Thymus (tissue), 14 donors: ENCODE measurements at places on chromosomes 4 and X. TPM values are rescaled to one million over a fixed set of nuclear protein-coding genes. Genes with fewer than 3 reads are reported as not detected.

DNA sequence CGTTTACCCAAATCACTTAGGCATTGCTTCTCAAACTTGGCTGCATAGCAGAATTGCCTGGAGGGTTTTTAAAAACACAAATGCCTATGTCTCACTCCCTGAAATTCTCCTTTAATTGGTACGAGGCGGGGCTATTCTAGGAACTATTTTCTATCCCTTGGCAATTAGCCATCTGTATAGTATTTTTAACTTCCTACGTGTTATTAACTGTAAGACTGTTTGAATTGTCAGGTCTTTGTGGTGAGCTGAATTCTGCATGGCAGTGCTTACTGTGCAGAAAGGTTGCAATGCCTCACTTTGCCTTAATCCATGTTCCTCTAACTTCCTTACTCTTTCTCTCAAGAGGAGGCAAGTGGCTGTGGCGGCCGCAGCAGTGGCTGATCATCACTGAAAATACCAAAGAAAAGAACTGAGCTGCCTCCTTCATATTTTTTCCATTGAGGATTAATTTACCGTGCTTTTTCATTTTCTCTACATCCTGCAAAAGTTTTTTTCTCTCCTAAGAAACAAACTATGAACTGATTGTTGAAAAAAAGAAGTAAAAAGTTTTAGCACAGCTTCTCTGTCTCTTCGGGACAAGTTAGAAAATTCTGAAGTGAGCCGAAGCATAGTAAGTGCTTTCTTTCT, at the start of gene SHROOM3:
SHROOM3 (plus strand) TSS at position 329 of the 627 bp plus-strand sequence. CDS start 824 bp downstream, outside the sequence.
- H3K36me3 ChIP-seq = no peaks in the 10 kb centered on the region
- no peak for DNase-seq
- H3K27ac ChIP-seq = no peak within 1 kb of the TSS
- H3K4me3 ChIP-seq = no peak within 1 kb of the TSS
- no peaks in the 10 kb centered on the region for H3K4me1 ChIP-seq
- peaks cover 2% of the 10 kb centered on the region for H3K27me3 ChIP-seq

- DNase-seq = no peak
- no peaks in the 10 kb centered on the region for H3K36me3 ChIP-seq
- no peak overlapping the region for H3K27ac ChIP-seq
Observed at GRCh38 chrX:39564751-39565150, 533.0 kb downstream of the BCOR start.

GRCh38 chrX:45421806-45422205, 221.1 kb upstream of the DIPK2B start:
- no peak for DNase-seq
- H3K4me1 ChIP-seq = no peaks in the 10 kb centered on the region
- H3K27me3 ChIP-seq = no peaks in the 10 kb centered on the region

- no peaks in the 10 kb centered on the region for H3K36me3 ChIP-seq
- no peaks in the 10 kb centered on the region for H3K4me1 ChIP-seq
- no peak overlapping the region for H3K27ac ChIP-seq
- no peaks in the 10 kb centered on the region for H3K27me3 ChIP-seq
- H3K4me3 ChIP-seq = no peak overlapping the region
Observed at GRCh38 chr4:182560358-182560757, 317.2 kb downstream of the TENM3 start.

- no peak overlapping the region for H3K27ac ChIP-seq
- no peaks in the 10 kb centered on the region for H3K27me3 ChIP-seq
- DNase-seq = no peak
- H3K4me3 ChIP-seq = no peak overlapping the region
- no peaks in the 10 kb centered on the region for H3K36me3 ChIP-seq
Observed at GRCh38 chr4:140343303-140343702, 30.1 kb upstream of the SCOC start.

DNA sequence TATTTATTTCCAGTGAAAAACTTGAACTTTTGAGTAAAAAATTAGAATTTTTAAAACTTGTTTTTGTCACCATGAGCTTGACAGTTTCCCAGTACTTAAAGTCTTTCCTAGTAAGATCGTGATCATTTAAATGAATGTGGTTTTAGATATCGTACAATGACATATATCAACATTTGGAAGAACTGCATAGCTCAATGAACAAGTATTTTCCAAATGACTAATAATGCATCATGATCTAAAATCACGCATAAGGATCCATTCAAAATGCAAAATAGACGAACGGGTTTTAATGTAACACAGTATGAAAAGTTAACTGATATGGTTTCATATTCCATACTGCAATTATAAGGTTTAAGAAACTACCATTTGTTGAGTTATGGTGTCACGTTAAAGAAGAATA, 4.1 kb upstream of the NDNF start:
- peaks cover 50% of the 10 kb centered on the region for H3K27me3 ChIP-seq
- DNase-seq = no peak
- H3K4me1 ChIP-seq = peaks cover 12% of the 10 kb centered on the region

DNA sequence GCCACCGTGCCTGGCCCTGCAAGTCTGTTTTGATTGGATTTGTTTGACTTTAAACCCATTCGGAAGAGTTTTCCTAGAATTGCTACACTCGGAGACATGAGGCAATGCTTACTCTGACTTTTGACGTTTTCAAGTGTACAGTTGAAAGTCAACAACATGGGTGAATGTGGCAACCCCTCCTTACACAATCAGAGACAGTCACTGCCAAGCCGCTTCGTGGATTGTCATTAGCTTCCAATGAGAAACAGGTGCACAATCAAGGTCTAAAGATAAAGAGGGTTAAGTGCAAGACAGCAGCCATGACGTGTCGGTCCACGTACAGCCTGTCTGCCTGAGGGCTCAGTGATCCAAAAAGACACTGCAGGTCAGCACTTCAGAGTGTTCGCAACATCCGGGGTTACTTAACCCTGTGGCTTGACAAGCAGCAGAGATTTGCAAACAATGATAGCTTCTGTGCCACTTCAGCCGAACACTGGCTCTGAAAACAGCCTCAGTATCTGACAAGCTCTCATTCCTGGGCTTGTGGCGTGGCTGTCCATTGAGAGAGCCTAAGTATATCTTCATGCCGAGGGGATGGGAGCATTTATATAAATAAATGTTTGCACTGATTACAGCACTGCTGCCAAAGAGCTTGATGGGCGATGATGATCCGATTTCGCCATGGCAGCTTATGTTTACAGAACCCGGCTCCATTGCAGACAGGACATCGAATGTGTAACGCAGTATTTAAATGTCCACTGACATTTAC, 180.0 kb downstream of the DHRSX start:
- H3K27ac ChIP-seq = no peak overlapping the region
- H3K4me3 ChIP-seq = no peak overlapping the region
- no peaks in the 10 kb centered on the region for H3K36me3 ChIP-seq

DNA sequence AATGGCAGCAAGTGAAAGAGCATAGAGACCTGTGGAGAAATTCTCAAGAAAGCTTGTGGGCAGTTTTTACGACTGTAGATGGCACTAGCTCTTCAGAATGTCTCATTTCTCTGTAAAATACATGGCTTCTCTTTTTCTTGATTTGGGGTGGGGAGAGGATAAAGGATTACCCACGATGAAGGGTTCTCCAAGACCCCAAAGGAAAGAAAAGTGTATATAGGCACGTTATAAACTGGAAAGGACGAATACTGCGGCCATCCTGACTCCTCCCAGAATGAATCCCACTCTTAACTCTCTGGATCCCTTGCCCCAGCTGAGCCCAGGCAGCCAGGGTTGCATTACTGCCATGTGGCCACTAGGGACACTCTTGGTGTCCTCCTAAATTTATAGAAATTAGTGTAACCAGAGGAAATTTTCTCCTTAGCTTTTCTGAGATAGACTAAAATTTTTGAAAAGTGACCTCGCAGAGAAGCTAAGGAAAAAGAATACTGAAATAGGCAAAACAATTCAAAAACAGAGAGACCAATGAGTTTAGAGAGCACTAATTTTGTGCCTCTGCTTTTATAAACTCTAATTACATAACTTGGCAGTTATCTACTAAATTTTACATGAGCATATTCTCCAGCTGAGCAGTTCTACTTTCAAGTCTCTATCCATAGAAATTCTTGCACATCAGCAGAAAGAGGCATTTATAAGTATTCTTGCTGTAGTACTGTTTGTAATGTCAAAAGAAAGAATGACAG, 37.8 kb upstream of the PCDH19 start:
- no peak overlapping the region for H3K4me3 ChIP-seq
- H3K27me3 ChIP-seq = no peaks in the 10 kb centered on the region
- H3K4me1 ChIP-seq = no peaks in the 10 kb centered on the region

- H3K4me1 ChIP-seq = no peaks in the 10 kb centered on the region
- H3K36me3 ChIP-seq = no peaks in the 10 kb centered on the region
- H3K27me3 ChIP-seq = no peaks in the 10 kb centered on the region
- H3K4me3 ChIP-seq = no peak overlapping the region
- no peak overlapping the region for H3K27ac ChIP-seq
Observed at GRCh38 chrX:129091097-129091496, 432.2 kb downstream of the SMARCA1 start.

DNA sequence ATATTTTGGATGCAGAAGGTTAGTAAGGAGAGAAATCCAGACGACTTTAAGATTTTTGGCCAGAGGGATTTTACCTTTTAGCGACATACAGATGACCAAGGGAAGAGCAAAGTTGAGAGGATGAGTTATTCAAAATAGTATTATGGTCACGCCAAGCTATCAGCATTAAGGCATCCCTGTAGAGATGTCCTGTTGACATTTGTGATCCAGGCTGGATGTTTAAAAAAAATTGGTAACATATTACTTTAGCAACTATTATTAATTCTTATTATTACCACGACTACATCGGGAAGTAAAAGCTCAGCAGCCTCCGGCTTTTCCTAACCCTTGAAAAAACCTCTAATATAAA, 562 bp upstream of the OSTC start:
- H3K27ac ChIP-seq = no peak overlapping the region
- H3K4me3 ChIP-seq = peak overlapping the region; percentile 89
- no peaks in the 10 kb centered on the region for H3K36me3 ChIP-seq
- peaks cover 11% of the 10 kb centered on the region for H3K4me1 ChIP-seq
- H3K27me3 ChIP-seq = no peaks in the 10 kb centered on the region
- DNase-seq = no peak

DNA sequence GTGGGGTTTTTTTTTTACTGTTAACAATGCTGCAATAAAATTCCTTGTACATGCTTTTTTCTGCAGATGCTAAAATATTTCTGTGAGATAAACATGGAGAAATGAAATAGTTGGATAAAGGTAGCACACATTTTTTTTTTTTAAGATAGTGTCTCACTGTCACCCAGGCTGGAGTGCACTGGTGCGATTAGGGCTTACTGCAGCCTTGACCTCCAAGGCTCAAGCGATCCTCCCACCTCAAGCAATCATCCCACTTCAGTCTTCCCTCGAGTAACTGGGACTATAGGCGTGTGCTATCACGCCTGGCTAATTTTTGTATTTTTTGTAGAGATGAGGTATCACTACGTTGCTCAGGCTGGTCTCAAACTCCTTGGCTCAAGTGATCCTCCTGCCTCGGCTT, 1.8 kb upstream of the HUWE1 start:
- no peaks in the 10 kb centered on the region for H3K27me3 ChIP-seq
- no peaks in the 10 kb centered on the region for H3K36me3 ChIP-seq
- no peaks in the 10 kb centered on the region for H3K4me1 ChIP-seq

- no peaks in the 10 kb centered on the region for H3K4me1 ChIP-seq
- H3K27me3 ChIP-seq = peaks cover 49% of the 10 kb centered on the region
- H3K4me3 ChIP-seq = no peak overlapping the region
- no peak overlapping the region for H3K27ac ChIP-seq
Observed at GRCh38 chrX:108731153-108731552, 5.2 kb downstream of the IRS4 start.

DNA sequence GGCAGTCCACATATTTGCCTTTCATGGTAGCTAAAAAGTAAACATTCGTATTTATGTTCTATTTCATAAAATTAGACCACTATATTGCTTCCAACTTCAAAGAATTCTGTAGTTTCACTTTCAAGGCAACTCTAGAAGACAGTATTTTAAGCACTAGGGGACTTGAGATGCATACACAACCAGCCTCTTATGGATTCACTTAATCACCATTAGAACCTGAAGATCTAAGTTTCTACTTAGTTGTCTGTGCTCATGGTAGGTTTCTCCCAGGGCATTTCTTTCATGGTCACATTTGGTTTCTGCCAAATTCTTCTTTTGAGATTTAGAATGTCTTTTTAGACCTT, 209.9 kb upstream of the HCCS start:
- no peaks in the 10 kb centered on the region for H3K36me3 ChIP-seq
- no peak for DNase-seq
- no peak overlapping the region for H3K27ac ChIP-seq
- no peaks in the 10 kb centered on the region for H3K4me1 ChIP-seq
- H3K4me3 ChIP-seq = no peak overlapping the region

- H3K4me3 ChIP-seq = no peak overlapping the region
- no peaks in the 10 kb centered on the region for H3K4me1 ChIP-seq
- H3K36me3 ChIP-seq = no peaks in the 10 kb centered on the region
- no peaks in the 10 kb centered on the region for H3K27me3 ChIP-seq
Observed at GRCh38 chr4:186900232-186900900, 176.7 kb upstream of the FAT1 start.

- H3K36me3 ChIP-seq = no peaks in the 10 kb centered on the region
- no peak for DNase-seq
- no peaks in the 10 kb centered on the region for H3K27me3 ChIP-seq
- H3K4me1 ChIP-seq = no peaks in the 10 kb centered on the region
Observed at GRCh38 chr4:18171896-18172295, 150.3 kb upstream of the LCORL start.

- H3K4me1 ChIP-seq = no peaks in the 10 kb centered on the region
- no peaks in the 10 kb centered on the region for H3K36me3 ChIP-seq
Observed at GRCh38 chrX:130975947-130976346, 72.9 kb upstream of the ENOX2 start.

GRCh38 chr4:168685136-168685809, 188.4 kb downstream of the PALLD start:
- DNase-seq = no peak
- no peak overlapping the region for H3K27ac ChIP-seq
- H3K4me1 ChIP-seq = no peaks in the 10 kb centered on the region

DNA sequence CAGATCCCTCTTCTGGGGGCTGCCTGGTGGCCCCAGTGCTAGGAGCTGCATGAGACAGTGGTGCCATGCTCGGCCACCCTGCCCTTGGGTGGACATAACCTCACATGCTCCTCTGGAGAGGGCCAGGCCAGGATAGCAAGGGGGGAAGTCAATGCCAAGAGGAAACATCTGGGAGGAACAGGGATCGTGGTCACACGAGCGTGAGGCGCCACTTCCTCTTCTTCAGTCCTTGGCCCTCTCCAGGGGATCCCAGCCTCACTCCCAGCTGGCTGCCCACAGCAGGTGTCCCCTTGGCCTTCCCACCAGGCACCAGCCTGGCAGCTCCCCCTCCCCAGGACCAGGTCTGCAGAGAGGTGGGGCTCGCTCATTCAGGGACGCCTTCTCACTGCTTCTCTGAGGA, 28.6 kb downstream of the TBC1D14 start:
- H3K4me1 ChIP-seq = peaks cover 54% of the 10 kb centered on the region
- peaks cover 17% of the 10 kb centered on the region for H3K36me3 ChIP-seq
- no peak overlapping the region for H3K4me3 ChIP-seq
- DNase-seq = no peak
- H3K27me3 ChIP-seq = no peaks in the 10 kb centered on the region

- H3K27ac ChIP-seq = no peak overlapping the region
- H3K27me3 ChIP-seq = no peaks in the 10 kb centered on the region
- DNase-seq = no peak
- H3K4me3 ChIP-seq = no peak overlapping the region
Observed at GRCh38 chrX:114635986-114636385, 52.1 kb downstream of the HTR2C start.

- no peak overlapping the region for H3K27ac ChIP-seq
- no peak overlapping the region for H3K4me3 ChIP-seq
- no peak for DNase-seq
- H3K27me3 ChIP-seq = no peaks in the 10 kb centered on the region
- H3K36me3 ChIP-seq = no peaks in the 10 kb centered on the region
Observed at GRCh38 chr4:88827442-88827841, 129.8 kb upstream of the NAP1L5 start.

The TAF1 gene
- 22.9 TPM for total RNA-seq

The RLIM gene
- 25.3 TPM for total RNA-seq

The BGN gene
- 3.4 TPM for total RNA-seq

The PTPN13 gene
- total RNA-seq = 8.9 TPM

The MAEA gene
- total RNA-seq = 45.4 TPM

The FBXL5 gene
- total RNA-seq = 66.7 TPM

The SULT1E1 gene
- total RNA-seq = 7.8 TPM

The MAGEB17 gene
- not detected for total RNA-seq

The NWD2 gene
- under 0.01 TPM for total RNA-seq
